CD4-positive, alpha-beta T cell treated with Interleukin-4 for 4 hours (primary cell): ENCODE measurements at places on chromosomes 1 and 21.

- no peak for DNase-seq
These were observed 23.2 kb downstream of the PCNT start for GRCh38 chr21:46347203-46347550.

DNA sequence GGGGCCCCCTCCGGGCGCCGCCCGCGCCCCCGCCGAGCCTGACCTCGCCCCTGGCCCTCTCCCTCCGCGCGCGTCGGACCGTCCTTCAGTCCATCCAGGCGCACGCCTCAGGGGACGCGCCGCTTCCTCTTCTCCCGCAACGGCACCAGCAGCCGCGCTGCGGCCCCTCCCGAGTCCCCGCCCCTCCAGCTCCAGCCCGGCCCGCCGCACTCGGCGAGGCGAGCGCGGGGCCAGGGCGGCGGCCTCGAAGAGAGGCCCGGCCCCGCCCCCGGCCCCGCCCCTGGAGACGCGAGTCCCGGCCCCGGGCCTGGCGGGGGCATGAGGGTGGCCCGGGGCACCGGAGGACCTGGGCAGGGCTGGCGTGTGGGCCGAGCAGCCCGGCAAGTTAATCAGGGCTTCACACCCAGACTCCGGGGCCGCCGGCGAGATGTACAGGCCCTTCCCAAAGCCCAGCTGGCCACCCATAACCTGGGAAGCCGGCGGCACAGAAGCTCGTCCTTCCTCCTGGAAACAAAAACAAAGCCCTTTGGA lies at the start of gene IGSF3:
TSS of gene IGSF3 (minus strand) at position 159 of the 531 bp plus-strand sequence. CDS start 1,407 bp downstream, outside the sequence.
- peak; percentile 12 for DNase-seq

GRCh38 chr1:160168609-160169369 lies 17.4 kb downstream of the ATP1A4 start:
- DNase-seq, result no peak

- DNase-seq, result peak; percentile 57
These were observed 42.8 kb upstream of the DMBX1 start for GRCh38 chr1:46446646-46447498.

GRCh38 chr1:47507881-47508701 lies 70.2 kb downstream of the FOXD2 start:
- no peak for DNase-seq

DNA sequence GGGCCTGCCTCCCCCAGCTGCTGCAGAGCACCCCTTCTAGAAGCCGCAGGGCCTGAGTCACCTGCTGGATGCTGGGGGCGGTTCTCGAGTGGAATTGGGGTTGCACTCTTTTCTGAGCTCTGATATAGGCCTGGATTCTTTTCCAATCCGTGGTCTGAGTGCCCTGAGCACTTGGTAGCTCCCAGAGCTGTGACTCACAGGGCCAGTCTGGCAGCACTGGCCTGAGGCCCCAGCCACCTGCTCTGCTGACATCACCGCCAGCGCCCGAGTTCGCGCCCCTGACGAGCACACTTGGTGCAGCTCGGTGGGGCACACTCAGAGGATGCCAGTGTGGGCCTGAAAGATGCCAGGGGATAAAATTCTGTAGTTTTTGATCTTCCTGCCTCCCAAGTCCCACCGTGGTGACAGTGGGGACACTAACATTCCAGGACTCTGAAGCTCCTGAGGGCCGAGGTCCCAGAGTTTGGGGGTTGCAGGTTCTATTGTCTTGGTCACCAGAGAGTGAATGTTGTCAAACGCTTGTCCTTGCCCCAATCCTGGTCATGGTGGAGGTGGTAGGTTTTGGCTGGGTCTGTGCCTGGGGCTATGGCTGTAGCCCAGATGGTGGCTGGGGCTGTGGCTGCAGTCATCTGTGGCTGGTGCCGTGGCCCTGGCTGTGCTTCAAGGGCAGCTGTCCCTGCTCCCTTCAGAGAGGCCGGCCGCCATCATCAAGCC lies 74.6 kb downstream of the OBSCN start:
- DNase-seq, result no peak

GRCh38 chr1:197675583-197676208 lies 99.6 kb downstream of the DENND1B start:
- no peak for DNase-seq

- peak; percentile 21 for DNase-seq
These were observed 645 bp upstream of the TLR5 start for GRCh38 chr1:223143537-223144248.

DNA sequence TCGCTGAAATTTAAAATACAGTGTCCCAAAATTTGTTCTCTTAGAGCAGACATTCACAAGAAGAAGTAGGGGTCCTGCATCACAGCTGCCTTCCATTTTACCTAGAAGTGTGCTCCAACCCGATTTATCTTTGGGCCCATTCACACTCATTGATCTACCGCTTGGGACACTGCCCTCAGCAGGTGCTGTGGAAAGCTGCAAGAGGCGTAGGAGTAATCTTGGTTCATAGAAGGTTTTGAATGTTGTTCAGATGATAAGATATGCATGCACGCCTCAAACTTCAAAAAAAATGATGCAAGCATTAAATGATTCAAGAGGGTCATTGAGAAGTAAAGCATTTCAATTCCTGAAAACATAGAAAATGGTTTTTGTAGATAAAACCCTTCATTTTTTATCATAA lies 18.6 kb upstream of the C1orf105 start:
- DNase-seq, result no peak

DNA sequence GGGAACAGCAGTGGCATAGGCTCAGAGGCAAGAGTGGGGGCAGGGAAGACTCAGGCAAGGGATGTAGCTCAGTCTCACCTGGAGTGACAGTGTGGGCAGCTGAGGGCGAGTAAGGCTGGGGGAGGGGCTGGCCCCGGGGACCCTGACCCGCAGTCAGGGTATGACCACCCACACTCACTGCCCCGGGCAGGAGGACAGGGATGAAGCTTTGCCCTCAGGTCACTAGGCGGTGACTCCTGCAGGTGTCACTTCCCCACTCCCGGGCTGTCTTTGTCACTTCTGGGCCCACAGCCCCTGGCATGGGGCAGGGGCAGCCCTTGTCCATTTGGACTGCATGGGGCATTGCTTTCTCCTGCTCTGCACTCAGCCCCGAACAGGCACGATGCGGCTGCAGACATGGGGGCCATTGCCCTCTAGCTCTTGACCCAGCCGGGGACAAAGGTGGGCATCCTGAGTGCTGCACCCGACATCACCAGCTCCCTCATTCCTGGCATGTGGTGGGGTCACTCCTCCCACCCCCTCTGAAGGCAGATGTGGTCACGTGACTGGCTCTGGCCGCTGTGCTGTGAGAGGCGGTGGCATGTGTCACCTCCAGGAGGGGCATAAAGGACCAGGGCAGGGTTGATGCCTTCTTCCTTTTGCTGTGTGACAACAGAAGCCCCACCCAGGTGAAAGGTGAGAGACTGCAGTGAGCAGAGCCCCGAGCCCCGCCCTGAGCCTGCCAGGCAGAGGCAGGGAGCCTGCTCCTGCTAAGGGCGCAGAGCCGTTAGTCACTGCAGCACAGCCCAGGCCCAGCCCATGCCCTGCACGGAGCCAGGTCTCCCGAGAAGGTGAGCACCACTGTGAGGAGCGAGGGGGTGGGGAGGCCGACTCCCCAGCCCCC lies 66.0 kb downstream of the MATN1 start:
- no peak for DNase-seq

GRCh38 chr1:157485793-157486192 lies 66.5 kb downstream of the FCRL5 start:
- DNase-seq, result no peak

- DNase-seq, result no peak
These were observed 30.4 kb upstream of the HHAT start for GRCh38 chr1:210298296-210298695.

- DNase-seq, result no peak
These were observed 23.9 kb upstream of the PRSS38 start for GRCh38 chr1:227791425-227792143.

DNA sequence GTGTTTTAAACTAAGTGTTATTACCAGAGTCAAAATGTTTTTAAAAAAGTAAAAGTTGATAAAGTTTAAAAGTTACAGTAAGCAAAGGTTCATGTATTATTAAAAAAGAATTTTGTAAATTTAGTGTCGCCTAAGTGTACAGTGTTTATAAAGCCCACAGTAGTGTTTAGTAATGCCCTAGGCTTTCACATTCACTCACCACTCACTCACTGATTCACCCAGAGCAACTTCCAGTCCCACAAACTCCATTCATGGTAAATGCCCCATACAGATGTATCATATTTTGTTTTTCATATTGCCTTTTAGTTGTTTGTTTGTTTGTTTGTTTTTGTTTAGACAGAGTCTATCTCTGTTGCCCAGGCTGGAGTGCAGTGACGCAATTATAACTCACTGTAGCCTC lies 353.8 kb upstream of the PTBP2 start:
- DNase-seq, result no peak

DNA sequence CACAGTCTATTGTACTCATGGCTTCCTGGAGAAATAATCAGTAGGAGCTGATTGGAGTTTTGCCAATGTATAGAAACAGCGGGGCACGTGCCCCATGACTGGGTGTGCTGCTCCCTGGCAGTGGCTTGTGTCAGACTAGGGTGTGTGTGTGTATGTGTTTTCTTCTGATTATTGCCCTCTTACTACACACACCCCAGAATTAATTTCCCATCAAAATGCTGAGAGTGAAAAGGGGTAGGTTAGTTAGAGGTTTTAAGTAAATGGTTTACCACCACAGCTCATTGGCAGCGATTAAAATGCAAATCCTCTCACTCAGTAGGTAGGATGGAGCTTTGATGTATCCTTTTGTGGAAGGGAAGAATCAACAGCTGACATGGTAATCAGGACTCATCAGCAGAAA lies 29.9 kb downstream of the HHAT start:
- DNase-seq, result no peak

GRCh38 chr21:44583089-44583799 lies 2.8 kb upstream of the KRTAP10-5 start:
- DNase-seq, result no peak

GRCh38 chr1:195744256-195744655 lies 864.0 kb downstream of the KCNT2 start:
- no peak for DNase-seq

DNA sequence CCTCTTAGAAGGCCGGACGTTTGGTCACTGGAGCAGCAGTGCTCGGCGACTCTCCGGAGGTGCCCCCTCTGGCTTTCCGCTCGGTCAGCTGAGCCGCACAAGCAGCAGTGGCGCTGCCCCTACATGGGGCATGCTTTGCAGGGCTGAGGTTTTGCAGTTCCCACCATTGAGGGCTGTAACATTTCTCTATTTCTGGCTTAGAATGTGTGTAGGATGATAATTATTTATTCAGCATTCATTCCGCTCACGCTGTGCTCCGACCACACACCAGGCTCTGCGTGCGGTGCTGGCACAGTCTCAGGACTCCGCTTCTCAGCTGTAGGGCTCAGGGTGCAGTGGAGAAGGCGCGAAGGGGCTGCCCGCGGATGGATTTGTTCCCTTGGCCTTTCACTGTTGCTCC lies 119.5 kb downstream of the PCBP3 start:
- no peak for DNase-seq

DNA sequence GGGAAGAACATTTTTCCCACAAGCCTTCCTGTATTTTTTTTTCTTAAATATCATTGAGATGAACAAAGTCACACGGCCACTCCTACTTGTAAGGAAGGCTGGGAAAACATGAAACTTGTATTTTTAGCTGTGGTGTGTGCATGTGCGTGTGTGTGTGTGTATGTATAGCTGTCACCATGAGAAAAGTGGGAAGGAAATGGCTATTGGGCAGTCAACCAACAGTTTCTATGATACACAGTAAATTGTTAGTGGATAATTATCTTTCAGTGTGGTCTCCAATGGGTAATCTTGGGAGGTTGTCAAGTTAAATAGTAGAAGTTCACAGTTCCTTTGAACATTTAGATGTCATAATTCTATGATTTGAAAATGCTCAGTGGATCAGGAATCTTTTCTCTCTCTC lies 132.7 kb upstream of the USP24 start:
- no peak for DNase-seq

DNA sequence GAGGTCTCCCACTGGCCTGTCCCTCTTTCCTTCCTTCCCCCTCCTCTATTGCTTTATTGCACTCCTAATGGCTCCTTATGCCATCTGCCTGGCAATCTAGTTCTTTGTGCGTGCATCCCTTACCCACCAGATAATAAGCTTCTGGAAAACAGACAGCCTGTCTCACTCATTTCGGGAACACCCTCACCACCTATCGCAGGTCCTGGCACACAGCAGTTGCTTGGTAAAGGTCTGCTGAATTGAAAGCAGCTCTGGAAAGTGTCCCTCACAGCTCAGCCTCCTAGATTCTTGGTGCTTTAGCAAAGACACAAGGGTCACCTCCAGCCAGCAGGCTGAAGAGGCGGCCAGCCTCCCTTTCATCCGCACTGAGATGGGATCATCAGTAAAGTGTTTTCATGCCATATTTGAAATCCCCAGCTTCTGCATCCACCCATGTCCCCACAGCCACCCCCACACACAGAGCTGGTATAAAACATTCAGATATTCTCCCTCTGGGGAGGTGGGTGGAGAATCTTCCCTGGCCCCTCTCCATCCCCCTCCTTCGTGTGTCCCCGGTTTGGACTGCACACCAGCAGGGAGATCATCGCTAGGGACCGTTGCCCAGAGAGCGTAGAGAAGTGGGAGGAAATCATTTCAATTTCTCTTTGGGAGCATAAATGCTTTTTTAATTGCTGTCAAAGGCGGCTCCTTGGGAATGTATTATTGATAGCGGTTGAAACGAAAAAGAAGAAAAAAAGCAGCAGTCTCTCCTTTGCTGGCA lies 29.1 kb upstream of the ATP2B4 start:
- DNase-seq, result no peak

- DNase-seq, result no peak
These were observed 210.7 kb upstream of the EDN2 start for GRCh38 chr1:41695118-41695745.

GRCh38 chr1:84361796-84362195 lies 36.5 kb upstream of the DNASE2B start:
- no peak for DNase-seq

- no peak for DNase-seq
These were observed 41.5 kb downstream of the KRTAP19-8 start for GRCh38 chr21:30996728-30997127.

DNA sequence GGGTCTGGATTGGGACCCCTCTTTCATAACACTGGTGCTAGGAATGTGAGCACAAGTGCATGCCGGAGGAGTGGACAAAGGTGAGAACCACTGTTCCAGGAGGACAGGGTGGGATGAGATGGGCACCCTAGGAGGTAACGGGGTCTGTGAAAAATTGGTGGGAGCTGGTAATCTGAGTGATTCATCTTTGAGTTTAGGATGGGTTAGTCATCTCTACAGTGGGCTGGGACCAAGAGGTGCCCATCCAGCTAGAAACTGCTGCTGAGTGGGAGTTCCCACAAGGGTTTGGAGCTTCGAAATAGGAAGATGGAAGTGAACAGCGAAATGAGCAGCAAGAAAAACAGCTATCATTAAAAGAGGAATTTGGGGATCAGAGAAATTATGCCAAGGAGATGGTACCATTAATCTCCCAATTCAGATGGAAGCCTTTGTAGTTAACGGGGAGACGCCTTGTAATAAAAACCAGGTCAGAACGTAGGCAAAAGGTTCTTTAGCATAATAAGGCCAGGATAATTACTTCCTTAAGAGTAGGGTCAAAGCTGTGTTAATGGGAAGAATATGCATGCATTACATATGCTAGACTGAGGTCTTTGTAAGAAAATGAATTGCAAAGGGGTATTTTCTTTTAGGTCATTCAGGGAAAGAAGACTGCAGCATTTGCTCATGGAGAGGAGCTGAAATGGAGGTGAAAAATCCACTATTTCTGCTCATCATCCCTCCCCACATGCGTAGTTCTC lies 55.5 kb downstream of the OLFML3 start:
- DNase-seq, result no peak
